Activated CD8-positive, alpha-beta memory T cell treated with anti-CD3 and anti-CD28 coated beads for 1 hour (primary cell): ENCODE measurements at places on chromosomes 16 and 17.

- DNase-seq = peak; percentile 69
Measured at GRCh38 chr16:28984619-28985135, at the start of gene LAT. Gene LAT (plus strand): TSS chr16:28985052. CDS start chr16:28985418, 366 bp downstream.

DNA sequence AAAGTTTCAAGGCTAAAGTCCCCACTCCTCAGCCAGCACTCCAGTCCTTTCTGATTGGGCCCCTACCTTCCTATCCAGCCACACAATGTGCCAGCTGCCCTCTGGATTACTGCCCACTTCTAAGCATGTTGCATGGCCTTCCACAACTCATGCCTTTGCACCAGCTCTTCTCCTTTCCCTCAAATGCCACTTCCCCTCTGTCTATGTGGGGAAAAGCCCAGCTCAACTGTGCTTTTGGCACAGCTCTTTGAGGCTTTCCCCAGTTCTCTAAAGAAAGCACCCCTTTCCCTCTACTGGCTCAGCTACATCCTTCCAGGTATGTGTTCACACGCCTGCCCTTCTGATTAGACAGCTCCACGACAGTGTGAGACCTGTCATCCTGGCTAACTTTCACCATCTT, 18.5 kb downstream of the GTF3C1 start:
- DNase-seq = no peak

GRCh38 chr17:42591411-42591810, 13.9 kb upstream of the PSMC3IP start:
- DNase-seq = no peak

DNA sequence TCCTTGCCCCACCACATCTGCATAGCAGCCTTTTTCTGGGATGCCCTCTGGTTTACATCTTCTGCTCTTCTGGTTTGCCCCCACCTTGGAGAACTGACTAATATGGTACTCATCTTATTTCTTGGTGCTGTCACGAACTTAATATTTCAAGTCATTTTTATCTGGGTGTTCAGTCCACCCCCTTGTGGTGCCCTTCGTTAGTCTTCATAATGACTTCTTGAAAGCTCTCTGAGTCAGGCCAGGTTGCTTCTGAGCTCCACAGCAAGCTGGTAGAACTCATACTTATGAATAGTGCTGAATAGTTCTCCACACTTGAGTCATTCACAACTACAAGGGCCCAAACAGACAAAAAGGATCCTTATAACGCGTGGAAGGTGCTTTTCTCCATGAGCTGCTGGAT, 35.8 kb upstream of the TEKT3 start:
- no peak for DNase-seq

DNA sequence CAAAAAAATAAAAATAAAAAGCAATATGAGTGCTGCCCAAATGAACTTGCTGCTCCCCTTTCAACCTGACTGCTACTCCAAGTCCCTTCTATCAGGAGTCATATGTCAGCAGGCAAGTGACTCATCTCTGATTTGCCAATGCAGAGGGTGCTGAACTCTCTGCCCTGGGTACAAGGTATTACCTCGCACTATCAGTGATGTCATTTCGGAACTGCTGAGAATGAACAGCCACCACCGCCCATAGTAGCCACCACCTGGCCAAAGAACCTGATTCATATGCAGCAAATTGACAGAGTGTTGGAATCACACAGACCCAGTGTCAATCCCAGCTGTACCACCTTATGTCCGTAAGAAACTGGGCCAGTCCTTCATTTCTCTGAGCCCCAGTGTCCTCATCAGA, 31.2 kb downstream of the LYRM9 start:
- DNase-seq = no peak

- no peak for DNase-seq
Measured at GRCh38 chr16:70151941-70152509, 21.6 kb upstream of the CLEC18C start.
